MG63 (cell line): ENCODE measurements at places on chromosomes 3 and 15. TPM values are rescaled to one million over a fixed set of nuclear protein-coding genes. Genes with fewer than 3 reads are reported as not detected.

Gene FOXB1
- not detected in 2 replicates for total RNA-seq

Gene SMARCC1
- 33.4 and 40.8 TPM in 2 replicates for total RNA-seq

Gene SPESP1
- total RNA-seq: not detected in 2 replicates

Gene MAP2K5
- total RNA-seq: 2.5 and 2.7 TPM in 2 replicates
